ENCODE measurements at places on chromosomes 6 and 20.

DNA sequence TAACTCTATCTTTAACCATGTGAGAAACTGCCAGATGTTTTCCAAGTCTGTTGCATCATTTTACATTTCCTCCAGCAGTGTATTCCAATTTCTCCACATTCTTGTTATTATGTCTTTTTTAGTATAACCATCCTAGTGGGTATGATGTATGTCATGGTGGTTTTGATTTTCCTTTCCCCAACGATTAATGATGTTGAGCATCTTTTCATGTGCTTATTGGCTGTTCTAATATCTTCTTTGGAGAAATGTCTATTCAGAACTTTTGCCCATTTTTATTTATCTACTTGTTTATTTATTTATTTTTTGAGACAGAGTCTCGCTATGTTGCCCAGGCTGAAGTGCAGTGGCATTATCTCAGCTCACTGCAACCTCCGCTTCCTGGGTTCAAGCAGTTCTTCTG is 4.3 kb upstream of the C6orf62 start:
- no peak for ATAC-seq

DNA sequence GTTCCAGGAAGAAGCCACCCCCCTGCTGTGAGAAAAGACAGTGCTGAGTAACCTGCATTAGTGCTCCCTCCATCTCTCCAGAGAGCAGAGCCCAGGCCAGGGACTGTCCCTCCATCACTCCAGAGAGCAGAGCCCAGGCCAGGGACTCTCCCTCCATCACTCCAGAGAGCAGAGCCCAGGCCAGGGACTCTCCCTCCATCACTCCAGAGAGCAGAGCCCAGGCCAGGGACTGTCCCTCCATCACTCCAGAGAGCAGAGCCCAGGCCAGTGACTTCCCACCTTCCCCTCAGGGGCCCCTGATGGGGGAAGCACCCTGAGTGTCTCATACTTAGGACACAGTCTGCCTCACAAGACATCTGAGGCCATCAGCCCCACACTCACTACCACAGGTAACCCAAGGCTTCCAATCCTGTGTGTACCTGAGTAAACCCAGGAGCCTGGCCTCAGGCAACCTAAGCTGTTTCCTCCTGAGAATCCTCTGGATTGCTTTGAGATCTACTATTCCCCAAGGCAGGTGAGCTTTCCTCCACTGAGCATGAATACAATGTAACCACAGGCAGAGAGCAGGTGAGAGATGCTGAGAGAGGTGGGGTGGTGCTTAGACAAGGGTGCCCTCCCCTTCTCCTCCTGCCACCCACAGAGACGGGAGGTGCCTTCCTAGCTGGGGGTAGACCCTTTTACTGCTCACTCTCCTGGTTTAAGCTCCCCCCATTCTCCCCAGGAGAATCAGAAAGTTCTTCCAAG is 4.9 kb downstream of the TBXT start:
- ATAC-seq: no peak

DNA sequence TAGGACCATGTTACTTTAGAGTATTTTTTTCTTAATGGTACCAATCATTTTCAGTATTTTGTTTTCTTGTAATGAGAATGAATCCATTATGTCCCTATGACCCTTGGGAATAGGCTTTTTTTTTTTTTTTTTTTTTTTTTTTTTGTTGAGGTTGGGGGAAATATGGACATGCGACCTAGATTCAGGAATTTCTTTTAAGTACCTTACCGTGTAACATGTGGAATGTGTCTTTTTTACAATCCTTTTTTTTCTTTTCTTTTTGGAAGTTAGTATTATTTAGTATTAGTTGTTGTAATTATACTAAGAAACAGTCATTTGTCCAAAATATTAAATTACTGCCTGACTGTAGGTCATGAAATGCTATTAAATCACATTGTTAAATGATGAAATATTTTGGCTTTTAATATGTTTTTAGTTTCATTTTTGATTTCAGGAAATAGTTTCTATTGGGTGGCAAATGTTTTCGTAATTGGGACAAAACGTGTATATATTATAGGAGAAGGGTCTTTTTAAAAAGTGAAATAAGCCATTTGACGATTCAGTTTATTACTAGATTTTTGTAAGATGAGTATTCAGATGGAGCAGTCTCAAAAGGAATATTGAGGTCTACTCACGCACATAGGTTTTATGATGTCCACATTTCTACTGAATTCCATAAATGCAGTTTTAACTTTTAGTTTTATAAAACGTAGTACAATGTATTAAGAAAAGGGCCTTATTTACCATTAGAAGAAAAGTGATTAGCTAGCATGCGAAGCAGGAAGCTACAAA is 4.9 kb downstream of the ARID1B start:
- ATAC-seq: no peak

DNA sequence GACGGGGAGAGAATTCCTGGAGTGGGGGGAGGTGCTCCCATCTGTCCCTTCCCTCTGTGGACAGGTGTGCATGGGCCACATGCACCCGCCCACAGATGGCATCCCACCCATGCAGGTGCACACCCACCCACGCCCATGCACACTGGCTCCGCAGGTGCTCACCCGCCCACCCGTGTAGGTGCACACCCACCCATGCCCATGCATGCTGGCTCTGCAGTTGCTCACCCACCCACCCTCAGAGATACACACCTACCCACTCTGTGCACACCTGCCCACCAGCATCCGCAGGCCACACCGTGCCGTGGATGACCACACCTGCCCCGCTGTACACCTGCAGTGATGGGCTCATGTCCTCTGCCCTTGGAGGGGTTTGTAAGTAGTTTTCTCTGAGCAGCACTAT is 132.0 kb downstream of the PHACTR3 start:
- no peak for ATAC-seq

DNA sequence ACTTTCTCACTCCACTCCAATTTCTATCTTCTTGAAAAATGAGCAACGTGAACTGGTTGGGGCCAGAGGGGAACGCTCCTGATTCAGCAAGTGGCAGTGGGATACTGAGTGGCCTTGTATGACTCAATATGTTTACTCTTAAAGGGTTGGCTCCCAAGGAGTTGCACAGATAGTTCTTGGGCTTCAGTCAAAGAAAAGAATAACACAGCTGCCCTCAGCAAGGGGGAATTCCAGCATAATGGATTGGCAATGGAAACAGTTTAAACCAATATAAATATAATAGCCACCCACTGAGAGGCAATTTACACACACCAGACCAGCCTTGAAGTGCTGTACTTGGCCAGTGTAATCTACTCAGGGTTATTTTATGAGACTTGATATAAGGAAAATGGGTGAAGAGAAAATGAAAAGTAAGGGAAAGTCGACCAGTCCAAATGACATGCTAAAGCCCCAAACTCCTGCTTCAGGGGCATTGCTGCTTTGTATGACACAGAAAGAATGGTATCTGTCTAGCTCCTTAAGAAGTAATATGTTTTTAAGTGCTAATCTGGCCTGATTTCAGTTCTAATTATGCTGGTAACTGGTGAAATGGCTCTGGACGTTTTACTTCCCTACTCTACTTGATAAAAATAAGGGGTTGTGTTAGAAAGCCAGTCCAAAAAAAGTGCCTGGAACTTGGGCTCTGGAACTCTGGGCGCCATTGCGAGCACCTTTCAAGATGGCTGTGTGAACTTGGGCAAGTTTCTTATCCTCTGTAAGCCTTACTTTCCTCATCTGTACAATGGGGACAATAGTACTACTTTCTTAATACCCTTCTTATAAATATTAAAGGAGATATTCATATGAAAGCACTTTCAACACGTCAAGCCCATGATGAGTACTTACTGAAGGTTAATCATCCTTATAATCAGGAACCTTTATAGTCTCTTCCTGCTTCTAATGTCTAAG is 712.9 kb upstream of the MAP3K7 start:
- ATAC-seq: no peak

DNA sequence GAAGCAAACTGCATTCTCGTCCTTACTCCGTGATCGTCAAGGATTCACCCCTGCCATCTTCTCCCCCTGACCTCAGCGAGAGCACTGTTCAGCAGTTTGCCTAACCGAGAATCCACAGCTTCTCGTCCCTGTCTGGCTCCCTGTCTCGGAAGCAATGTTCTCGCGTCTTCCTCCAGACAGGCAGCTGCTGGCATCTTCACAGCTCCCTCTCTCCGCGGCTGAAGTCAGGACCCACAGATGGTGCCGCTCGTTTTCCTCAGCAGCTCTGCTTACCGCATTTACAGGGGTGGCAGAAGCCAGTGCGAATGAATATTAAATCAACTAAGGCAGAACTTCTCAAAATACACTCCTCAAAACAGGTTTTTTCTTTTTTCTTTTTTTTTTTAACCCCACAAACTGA is 18.9 kb upstream of the SLC22A2 start:
- no peak for ATAC-seq

GRCh38 chr6:66184091-66184490 is 477.1 kb upstream of the EYS start:
- ATAC-seq: peak; percentile 76

- ATAC-seq: no peak
Observed at GRCh38 chr6:64732888-64733287, 974.1 kb downstream of the EYS start.

DNA sequence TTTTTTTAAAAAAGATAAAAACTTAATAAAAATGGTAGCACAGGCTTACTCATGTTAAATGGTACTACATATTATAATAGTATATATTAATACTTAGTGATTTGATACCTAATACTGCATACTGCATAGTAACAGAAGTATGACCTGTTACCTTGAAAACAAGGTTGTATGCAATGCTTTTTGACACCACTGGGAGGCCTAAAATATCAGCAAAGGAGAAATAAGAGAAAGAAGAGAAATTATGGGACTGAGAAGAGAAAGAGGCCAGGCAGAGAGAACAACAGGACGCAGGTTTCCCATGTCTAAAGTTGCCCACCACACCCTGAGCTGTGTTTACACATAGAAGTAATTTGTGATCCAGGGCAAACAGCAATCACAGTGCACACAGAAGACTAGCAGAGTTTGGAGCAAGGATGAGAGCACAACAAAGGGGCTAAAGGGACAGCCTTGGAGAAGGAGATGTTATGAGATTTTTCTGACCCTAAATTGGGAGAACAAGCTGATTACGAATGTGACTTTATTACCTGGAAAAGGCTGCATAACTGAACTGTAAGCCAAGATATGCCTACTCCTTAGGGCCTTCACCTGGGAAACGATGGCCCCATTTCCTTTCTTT is 73.2 kb downstream of the ROS1 start:
- ATAC-seq: peak; percentile 79

- ATAC-seq: no peak
Observed at GRCh38 chr20:62475772-62476055, at the start of gene GATA5. Gene GATA5, minus strand, starts transcription at chr20:62475995. Its CDS starts 474 bp downstream, at chr20:62475521.

DNA sequence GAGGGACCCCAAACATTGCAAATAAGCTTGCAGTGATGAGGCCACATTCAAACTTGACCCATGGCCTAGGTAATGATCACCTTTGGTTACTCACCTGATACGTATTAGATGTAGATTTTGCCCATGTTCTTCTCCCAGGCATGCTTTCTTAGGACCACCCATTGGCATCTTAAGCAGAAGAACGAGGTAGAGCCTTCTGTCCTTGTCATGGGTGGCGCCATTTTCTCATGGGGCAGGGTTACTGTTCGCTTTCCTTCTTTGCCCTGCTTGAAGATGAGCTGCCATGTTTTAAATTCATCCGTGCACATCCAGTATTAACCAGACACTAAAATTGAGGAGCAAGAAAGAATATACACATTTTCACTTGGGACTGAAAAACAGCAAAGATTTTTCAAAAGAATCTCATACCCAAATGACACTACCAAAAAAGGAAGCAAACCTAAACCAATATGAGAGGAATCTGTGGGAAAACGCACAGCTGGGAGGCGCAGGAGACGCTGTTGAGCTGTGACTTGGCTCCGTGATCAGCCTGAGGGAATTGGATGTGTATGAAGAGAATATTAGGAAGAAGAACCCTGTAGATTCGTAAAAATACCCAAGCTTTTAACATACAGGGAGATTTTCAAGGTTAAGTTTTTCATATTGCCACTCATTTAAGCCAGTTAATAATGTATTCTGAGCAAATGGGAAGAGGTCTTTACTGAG is 36.6 kb downstream of the GMPR start:
- no peak for ATAC-seq

GRCh38 chr6:158037771-158038170 is 56.1 kb downstream of the SYNJ2 start:
- no peak for ATAC-seq

DNA sequence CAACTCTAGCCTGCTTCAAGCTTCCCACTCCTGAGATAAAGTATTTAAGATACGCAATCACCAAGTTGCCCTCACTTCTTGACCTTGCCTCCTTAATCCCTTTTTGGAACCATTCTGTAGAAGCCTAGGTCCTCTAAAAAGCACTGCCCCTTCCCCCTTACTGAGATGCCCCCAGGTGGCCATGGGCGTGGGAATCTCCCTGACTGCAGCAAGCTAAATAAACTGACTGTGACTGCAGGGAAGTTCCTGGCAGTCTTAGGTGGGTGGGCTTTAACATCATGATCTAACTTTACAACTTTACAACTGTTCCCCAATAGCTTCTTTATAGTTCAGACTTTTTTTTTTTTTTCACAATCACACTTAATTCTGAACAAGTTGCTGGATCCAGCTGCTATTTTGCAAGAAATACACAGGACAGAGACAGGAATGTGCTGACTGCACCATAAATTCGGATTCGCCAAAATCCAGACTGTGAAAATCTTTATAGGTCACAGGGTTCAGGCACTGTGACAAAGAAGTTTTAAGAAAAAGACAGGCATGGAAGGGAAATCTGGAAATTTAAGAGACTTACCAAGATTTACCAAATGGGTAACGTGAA is 344.2 kb upstream of the SULF2 start:
- ATAC-seq: no peak

DNA sequence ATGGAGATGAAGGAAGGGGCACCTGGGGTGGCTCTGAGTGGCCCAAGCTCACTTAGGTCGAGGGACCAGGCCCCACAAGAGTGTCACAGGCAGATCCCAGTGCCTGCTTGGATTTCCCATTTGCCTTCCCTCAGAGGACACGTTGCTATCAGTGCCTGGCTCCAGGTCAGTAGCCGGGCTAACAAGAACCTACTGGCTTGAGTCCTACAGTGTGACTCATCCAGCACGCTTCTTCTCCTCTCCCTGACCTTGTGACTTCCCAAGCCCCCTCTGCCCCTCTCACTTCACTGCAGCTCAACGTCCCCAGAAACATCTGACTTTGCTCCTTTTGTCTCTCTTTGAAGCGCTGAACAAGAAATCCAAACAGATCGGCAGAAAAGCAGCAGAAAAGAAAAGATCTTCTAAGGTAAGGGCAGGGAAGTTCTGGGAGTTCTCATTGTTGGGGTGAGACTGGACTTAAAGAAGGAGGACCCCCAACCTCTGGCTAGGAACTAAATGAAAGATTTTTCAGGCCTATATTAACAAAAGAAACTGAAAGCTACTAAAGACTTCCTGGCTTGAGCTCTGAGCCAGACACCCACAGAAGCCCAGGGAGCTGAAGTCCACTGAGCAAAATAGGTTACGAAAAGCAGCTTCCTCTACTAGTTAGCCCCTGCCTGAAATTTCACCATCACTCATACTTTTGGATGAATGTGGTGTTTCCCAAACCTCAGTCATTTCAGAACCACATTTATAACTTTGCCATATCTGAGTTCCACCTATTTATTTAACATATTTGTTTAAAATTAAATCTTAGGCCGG is 21.5 kb downstream of the ASIP start:
- peak; percentile 71 for ATAC-seq

Measured in SK-N-SH treated with all-trans-retinoic acid at 6 μM for 48 hours (cell line).